ENCODE measurements at places on chromosomes 3 and 15.

GRCh38 chr3:151345859-151346258 lies 16.5 kb upstream of the P2RY13 start:
- no peak for DNase-seq

GRCh38 chr3:15342945-15343344 lies 10.6 kb upstream of the SH3BP5 start:
- DNase-seq, result no peak

DNA sequence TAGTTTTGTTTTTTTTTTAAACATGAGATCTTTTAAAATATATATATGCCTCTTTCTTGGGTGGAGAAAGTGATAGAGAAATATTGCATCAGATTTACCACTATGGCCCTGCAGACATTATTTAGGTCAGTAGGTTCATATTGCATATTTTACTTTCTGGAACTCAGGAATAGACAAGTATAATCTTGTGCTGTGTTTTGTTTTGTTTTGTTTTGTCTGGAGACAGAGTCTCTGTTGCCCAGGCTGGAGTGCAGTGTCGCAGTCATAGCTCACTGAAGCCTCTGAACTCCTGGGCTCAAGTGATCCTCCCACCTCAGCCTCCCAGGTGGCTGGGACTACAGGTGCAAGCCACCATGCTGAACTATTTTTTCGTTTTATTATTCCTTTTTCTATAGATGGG lies 21.5 kb upstream of the DUT start:
- no peak for DNase-seq

DNA sequence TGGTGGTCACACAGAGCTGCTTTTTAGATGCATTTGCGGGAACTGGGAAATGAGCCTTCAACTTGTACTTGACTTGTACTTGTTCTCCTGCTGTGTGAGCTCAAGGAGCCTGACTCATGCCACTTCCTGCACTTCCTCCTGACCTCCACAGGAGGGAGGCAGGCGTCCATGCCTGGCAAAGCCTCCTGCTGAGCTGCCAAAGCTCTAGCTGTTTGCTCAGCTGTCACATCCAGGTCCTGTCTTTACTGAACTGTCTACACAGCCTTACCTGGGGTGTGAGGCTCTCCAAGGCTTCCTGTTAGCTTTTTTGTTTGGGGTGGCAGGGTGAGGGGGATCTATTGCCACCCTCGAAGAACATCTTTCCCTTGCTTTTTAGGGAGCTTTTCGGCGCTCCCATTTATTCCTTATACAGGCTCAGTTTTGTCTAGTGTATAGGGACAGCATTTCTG lies 6.4 kb downstream of the THPO start:
- DNase-seq, result peak; percentile 22

- DNase-seq, result no peak
Observed at GRCh38 chr3:64022451-64023186, 675 bp downstream of the PSMD6 start.

DNA sequence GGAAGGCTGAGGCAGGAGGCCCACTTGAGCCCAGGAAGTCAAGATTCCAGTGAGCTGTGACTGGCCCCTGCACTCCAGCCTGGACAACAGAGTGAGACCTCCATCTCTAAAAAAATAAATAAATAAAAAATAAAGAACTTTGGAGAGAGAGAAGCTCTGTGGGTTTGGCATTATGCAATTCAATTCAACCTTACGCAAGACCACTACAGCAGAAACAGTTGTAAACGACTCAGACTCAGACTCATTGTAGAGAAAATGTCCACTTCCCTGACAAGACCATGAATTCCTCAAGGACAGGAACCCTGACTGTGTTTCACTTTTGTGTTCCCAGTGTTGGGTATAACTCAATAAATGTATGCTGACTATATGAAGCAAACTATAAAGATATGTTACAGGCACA lies 90.3 kb upstream of the C3orf80 start:
- DNase-seq, result no peak

DNA sequence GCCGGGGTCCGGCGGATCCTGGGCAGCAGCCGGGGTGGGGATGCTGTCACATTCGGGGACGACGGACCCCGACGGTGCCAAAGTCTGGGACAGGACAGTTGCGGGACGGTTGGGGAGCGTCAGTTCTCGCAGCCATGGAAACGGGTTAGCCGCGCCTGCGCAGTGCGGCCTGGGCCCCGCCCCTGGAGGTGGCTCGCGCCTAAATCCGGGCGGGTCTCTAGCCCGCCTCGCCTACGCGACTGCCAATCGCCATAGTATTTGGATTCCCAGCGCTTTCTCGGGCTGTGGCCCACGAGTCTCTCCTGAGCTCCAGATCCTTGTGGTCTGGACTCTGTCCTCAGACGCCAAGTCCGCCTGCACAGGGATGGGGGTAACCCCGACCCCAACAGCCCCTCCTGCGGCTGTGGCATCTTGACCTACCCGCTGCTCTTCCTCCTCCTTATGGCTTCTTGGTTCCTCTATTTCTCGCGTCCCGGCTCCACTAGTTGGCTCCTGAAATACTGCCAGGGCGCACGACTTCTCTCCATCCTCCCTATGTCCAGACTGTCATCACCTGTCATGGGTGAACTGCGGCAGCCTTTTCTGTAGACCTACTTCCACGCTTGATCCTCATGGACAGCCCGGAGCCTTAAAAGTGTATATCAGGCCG lies at the start of gene ZMYND10:
ZMYND10 (minus strand) TSS at position 147 of the 649 bp plus-strand sequence. CDS start 153 bp downstream, outside the sequence.
- DNase-seq, result peak; percentile 71

GRCh38 chr3:62367763-62368195 lies 5.6 kb downstream of the FEZF2 start:
- DNase-seq, result no peak

GRCh38 chr3:42612928-42613327 lies 12.4 kb downstream of the NKTR start:
- DNase-seq, result no peak

DNA sequence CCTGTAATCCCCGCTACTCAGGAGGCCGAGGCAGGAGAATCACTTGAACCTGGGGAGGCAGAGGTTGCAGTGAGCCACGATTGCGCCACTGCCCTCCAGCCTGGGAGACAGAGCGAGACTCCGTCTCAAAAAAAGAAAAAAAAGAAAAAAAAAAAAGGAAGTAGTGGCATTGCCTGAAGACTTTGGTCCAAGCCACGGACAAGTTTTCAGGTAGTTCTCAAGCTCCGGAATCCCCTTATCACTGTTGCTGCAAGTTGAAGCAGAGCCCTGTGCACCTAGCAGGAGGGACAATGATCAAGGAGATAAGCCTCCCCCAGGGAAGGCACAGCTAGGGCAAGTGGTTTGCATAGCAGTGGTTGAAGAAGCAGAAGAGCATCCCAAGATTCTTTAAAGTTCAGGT lies 97.6 kb downstream of the MEX3B start:
- DNase-seq, result no peak

- DNase-seq, result no peak
Observed at GRCh38 chr3:14836049-14836468, 17.3 kb downstream of the FGD5 start.

- DNase-seq, result no peak
Observed at GRCh38 chr15:75694241-75695182, 18.1 kb downstream of the CSPG4 start.

- DNase-seq, result no peak
Observed at GRCh38 chr15:62999923-63000561, 42.5 kb upstream of the TPM1 start.

GRCh38 chr15:74866090-74866489 lies 7.1 kb downstream of the SCAMP2 start:
- DNase-seq, result no peak

- DNase-seq, result no peak
Observed at GRCh38 chr3:138079901-138080300, 35.5 kb downstream of the DZIP1L start.

DNA sequence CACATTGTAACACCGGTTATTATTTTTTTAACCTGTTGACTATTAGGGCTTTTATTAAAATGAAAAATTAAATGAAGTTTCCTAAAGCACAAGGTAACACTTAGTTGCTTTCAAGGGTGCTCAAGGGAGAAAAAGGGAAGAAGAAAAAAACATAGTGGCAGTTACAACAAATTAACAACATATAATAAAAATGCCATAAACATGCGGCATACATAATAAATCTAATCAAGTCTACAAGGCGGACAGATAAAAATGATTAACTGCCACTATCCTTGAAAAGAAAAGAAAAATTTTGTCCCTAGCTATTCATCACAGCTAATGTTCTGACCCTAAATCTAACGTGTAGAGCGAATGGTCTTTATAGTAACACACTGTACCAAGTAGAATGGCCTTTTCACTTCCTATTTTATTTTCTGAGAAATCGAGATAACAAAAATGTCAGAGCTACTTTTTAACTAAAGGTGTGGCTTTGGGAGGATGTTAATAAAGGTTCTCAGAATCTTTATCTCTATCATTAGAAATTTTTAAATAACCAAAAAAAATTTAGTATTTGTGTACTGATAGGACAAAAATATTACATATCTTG lies 194.9 kb downstream of the FOXP1 start:
- no peak for DNase-seq

- DNase-seq, result no peak
Observed at GRCh38 chr15:47742742-47743141, 25.4 kb downstream of the SEMA6D start.

- no peak for DNase-seq
Observed at GRCh38 chr3:45518376-45519135, 76.0 kb upstream of the LIMD1 start.

- no peak for DNase-seq
Observed at GRCh38 chr3:43231276-43232000, 54.9 kb upstream of the SNRK start.

DNA sequence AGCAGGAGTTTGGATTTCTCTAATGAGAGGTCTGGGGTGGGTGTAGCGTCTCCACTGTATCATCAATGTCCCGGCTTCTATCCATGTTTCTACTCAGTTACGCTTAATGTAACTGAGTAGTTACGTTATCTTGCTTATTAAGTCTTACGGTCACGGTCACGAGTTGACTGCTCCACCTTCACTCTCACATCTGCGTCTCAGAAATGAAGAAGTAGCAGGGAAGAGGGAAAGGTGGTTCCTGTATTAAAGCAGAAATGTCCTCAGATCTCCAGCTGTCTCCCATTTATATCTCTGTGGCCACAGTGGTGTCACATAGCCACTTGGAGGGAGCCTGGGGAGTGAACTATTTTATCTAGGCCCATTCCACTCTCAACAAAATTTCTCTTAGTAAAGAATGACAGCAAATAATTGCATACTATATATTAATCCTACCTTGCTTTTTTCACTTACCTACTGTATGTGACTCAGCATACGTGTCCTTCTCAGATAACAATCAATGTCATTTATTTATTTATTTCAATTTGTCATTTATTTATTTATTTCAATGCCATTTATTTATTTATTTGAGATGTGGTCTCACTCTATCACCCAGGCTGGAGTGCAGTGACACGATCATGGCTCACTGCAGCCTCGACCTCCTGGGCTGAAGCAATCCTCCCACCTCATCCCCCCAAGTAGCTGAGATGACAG lies 39.7 kb upstream of the RNU6-1 start:
- no peak for DNase-seq

GRCh38 chr15:96300836-96301235 lies 29.7 kb upstream of the NR2F2 start:
- DNase-seq, result no peak

- DNase-seq, result no peak
Observed at GRCh38 chr3:189908646-189909045, 212.1 kb downstream of the P3H2 start.

DNA sequence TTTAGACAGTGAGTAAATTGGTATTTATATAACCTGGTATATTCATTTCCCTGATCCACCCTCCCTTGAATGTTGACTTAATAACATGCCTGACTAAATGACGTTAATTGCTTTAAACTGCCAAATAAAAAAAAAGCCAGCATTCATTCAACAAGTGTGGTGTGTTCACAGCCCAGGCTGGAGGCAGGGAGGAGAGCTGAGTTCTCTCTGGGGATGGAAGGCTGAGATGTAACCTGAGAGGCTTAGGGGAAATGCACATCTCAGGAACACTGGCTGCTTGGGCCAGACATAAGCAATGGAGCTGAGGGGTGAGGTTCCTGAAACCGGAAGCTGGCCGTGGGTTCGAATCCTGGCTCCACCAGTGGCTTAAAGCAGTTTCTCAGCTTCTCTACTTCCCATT lies 17.3 kb downstream of the CACNA2D3 start:
- DNase-seq, result no peak

DNA sequence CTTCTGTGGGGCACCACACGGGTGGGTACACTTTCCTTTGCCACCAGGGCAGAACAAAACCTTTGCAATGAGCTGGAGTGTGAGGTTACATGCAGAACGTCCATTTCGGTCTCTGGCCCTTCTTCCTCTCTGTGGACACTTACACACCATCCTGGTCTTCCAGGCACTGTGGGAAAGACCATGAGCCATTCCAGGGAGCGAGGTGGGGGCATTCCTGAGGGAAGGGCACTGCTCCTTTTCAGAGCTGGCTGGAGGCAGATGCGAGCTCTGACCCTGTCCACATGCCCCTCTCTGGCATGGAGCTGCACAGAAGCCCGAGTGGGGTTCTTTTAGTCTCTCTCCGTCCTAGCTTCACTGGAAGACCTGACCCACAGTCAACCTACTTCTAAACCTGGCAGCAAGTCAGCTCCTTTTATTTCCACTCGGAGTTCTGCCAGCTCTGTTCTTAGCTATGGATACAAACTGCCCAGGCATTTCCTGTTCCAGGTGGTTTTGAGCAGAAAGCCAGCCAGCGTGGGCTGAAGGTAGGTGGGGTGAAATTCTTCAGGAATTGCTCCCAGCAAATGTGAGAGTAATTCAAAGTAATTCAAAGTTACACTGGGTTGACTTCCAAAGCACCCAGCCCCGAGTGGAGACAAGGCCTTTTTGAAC lies 281.4 kb downstream of the ADAMTS17 start:
- DNase-seq, result no peak

- no peak for DNase-seq
Observed at GRCh38 chr15:28931828-28932227, 46.1 kb downstream of the APBA2 start.

- no peak for DNase-seq
Observed at GRCh38 chr15:79458491-79458890, 26.4 kb downstream of the MINAR1 start.

- DNase-seq, result no peak
Observed at GRCh38 chr15:83378921-83379578, 68.1 kb upstream of the SH3GL3 start.

DNA sequence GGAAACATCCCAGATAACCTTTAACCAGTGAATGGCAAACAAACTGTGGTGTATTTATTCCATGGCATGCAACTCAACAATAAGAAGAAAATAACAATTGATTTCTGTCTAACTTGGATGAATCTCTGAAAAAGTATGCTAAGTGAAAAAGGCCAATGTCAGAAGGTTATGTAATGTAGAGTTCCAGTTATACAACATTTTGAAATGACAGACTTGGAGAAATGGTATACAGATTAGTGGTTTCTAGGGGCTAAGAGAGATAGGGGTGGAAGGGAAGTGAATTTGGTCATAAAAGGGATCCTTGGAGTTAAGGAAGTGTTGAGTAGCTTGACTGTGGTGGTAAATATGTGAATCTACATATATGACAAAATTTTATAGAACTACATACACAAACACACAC lies 269.4 kb upstream of the SUCLG2 start:
- DNase-seq, result no peak

GRCh38 chr3:126365351-126366277 lies 8.4 kb upstream of the KLF15 start:
- DNase-seq, result no peak

DNA sequence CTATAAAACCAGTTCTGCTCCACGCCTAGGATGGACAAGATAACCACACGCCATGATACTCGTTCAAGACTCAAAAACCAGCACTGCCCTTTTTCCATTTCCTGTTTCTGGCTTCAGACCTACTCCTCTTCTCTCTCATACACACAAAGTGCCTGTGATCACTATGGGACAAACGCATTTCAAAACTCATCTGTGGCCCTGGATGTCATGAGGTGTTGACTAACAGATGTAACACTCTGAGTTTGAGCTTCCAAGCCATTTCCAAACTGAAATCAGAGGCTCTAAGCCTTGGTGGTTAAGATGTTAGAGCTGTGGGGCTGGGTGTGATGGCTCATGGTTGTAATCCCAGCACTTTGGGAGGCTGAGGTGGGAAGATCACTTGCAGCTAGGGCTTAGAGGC lies 55.7 kb upstream of the LMOD3 start:
- DNase-seq, result no peak
